ENCODE measurements at places on chromosomes 2 and 18.

DNA sequence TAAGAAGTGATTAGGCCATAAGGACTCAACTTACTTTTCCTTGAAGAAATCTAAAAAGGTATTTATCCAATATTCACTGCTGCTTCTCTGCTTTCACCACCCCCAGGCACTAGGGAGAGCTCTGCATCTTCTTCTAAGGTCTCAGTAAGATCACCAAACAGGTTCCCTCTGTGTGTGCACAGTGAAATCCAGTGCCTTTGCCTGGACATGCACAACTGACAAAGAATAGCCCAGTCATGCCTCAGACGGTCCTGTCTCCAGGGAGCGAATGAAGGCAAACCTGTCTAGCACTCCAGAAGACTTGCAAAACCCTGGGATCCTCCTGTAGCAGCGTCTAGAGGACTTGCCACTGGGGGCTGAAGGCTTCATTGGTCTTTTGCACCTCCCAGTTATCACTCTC is 344.5 kb upstream of the LRATD1 start:
- DNase-seq: no peak

DNA sequence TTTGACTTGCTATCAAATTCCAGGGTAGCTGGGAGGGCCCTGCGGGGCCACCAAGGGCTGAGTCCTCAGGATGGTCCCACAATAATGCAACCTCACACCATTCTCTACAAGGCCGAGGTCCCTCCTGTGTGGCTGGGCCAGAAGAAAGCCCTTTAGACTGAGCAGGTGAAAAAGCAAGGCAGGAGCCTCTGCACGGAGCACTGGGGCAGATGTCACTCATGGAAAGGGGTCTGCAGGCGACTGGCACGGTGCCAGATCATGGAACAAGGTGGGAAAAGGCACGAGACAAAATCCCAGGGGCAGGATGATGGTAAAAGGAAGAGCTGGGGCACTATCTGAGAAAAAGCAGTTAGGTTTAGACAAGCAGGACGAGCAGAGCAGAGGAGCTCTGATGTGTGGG is 16.1 kb downstream of the HJURP start:
- no peak for DNase-seq

DNA sequence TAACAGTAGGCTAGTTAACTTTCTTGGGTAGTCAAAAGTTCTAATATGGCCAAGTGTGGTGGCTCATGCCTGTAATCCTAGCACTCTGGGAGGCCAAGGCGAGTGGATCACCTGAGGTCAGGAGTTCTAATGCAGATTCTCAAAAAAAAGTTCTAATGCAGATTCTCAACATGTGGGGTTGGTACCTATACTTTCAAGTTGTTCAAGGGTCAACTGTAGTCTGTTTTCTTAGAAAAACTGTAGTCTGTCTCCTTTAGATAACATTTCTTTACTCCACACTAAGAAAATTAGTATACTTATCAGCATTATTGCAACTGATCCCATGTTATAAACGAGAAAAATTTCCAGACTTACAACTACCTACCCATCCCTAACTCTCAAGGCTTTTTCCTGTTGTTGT is 16.6 kb downstream of the INO80D start:
- no peak for DNase-seq

DNA sequence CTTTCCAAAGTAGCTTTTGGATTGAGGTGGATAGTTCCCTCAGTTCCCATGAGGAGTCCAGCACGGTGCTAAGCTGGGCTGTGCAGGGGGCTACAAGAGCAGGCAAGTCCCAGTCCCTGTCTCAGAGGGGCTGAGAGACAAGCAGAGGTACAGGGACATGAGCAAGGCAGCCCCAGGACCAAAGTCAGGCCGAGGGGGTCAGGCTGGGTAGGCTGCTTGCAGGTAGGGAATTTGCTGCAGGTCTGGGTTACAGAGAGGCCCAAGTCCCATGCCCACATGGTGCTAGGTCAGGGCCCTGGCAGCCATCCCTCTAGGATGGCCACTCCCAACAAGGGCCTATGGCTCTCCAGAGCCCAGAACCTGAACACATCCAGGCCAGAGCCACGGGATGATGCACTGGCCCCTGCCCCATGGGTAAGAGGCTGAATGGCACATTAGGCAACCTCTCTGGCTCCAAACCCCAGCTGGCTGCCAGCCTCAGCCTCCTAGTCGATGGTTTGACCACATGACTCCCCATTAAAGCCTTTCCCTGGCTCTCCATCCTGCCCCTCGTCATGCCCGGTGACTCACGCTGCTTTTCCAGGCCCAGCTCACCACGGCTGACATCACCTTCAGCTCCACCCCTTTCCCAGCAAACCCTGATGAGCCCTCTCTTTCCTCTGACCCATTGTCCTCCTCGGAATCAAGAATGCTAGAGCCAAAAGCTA is 83.7 kb downstream of the SDC1 start:
- no peak for DNase-seq

- DNase-seq: no peak
These were observed 24.9 kb downstream of the CIDEA start for GRCh38 chr18:12278741-12279682.

- no peak for DNase-seq
These were observed 3.6 kb downstream of the CNRIP1 start for GRCh38 chr2:68316111-68316510.

GRCh38 chr2:101064505-101064867 is 62.4 kb downstream of the RPL31 start:
- no peak for DNase-seq

- DNase-seq: no peak
These were observed 251.5 kb upstream of the MEX3C start for GRCh38 chr18:51448949-51449348.
